Neural crest cell (in vitro differentiated cells): ENCODE measurements at places on chromosomes 7 and 10. TPM values are rescaled to one million over a fixed set of nuclear protein-coding genes. Genes with fewer than 3 reads are reported as not detected.

RBM20 gene
- total RNA-seq, result 0.58 and 0.61 TPM in 2 replicates

CPED1 gene
- 3.6 and 4.3 TPM in 2 replicates for total RNA-seq

PAX2 gene
- total RNA-seq, result 1.0 and 1.5 TPM in 2 replicates

AMPH gene
- 32.4 and 33.7 TPM in 2 replicates for total RNA-seq

A1CF gene
- total RNA-seq, result not detected in 2 replicates

GRCh38 chr10:70849582-70850016 is 33.9 kb downstream of the SGPL1 start:
- H3K4me3 ChIP-seq, result no peak overlapping the region
- no peaks in the 10 kb centered on the region for H3K4me1 ChIP-seq
- no peaks in the 10 kb centered on the region for H3K27me3 ChIP-seq
- H3K36me3 ChIP-seq, result peaks cover 2% of the 10 kb centered on the region
- H3K27ac ChIP-seq, result no peak overlapping the region

FAM25C gene
- total RNA-seq, result not detected in 2 replicates

DNA sequence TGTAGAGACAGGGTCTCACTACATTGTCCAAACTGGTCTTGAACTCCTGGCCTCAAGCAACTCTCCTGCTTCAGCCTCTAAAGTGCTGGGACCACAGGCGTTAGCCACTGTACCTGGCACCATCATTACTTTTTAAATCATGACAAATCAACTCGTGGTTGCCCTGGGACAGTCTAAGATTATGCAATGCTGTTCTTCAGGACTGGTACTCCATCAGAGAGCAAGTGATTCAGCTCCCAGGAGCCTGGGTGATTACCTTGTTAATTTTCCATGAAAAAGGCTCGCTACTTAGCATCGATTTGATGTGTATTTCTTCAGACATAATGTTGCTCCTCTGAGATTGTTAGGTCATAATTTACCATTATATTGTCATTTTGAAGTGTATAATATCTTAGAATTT is 158.9 kb upstream of the STEAP4 start:
- no peak overlapping the region for H3K27ac ChIP-seq
- no peak overlapping the region for H3K4me3 ChIP-seq
- H3K27me3 ChIP-seq, result no peaks in the 10 kb centered on the region
- no peak for DNase-seq
- no peaks in the 10 kb centered on the region for H3K36me3 ChIP-seq

CPA4 gene
- total RNA-seq, result 0.41 and 0.72 TPM in 2 replicates

DNA sequence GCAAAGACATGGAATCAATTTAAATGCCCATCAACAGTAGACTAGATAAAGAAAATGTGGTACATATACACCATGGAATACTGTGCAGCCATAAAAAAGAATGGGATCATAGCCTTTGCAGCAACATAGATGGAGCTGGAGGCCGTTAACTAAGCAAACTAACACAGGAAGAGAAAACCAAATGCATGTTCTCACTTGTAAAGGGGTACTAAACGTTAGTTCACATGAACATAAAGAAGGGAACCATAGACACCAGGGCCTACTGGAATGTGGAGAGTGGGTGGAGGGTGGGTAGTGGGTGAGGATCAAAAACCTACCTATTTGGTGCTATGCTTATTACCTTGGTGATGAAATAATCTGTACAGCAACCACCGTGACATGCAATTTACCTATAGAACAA is 78.4 kb upstream of the GSDME start:
- H3K27me3 ChIP-seq, result no peaks in the 10 kb centered on the region
- no peaks in the 10 kb centered on the region for H3K4me1 ChIP-seq
- no peak for DNase-seq
- H3K4me3 ChIP-seq, result no peak overlapping the region
- no peak overlapping the region for H3K27ac ChIP-seq

DNA sequence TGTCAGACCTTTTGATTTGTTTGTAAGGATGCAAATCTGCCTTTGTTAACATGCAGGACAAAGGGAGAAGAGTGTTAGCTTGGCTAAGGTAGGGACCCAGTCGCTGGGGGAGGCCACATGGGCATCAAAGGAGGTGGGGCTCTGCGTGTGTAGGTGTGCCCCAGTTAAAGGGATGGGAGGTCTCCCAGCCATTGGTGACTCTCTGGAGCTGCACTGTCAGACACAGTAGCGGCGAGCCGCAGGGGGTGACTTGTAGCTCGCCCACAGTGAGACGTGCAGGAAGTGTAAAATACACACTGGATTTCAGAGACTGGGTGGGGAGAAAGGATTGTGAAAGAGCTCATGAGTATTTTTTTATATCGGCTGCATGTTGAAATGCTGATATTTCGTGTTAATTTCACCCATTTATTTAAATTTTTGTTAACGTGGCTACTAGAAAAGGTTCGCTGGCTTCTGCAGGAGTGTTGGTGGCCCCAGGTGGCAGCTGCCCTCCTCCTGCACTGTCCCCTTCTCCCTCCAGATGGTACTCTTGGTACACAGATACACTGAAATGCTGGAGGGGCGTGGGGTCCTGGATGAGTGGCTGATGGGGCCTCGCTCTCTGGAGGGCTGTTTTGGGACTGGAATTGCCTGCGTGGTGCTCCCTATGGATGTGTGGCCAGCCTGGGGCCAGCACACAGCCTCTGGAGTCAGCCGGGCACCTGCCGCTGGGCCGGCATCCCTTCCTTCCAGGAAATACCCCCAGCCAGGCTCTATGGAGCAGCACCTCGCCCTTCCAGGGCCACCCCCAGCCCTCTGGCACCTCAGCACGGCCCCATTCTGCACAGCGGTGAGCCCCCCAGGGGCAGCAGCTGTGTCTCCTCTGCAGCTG is 59.2 kb downstream of the LHPP start:
- no peaks in the 10 kb centered on the region for H3K36me3 ChIP-seq
- peak overlapping the region; percentile 67 for H3K27ac ChIP-seq
- H3K27me3 ChIP-seq, result no peaks in the 10 kb centered on the region
- H3K4me1 ChIP-seq, result peaks cover 26% of the 10 kb centered on the region

DNA sequence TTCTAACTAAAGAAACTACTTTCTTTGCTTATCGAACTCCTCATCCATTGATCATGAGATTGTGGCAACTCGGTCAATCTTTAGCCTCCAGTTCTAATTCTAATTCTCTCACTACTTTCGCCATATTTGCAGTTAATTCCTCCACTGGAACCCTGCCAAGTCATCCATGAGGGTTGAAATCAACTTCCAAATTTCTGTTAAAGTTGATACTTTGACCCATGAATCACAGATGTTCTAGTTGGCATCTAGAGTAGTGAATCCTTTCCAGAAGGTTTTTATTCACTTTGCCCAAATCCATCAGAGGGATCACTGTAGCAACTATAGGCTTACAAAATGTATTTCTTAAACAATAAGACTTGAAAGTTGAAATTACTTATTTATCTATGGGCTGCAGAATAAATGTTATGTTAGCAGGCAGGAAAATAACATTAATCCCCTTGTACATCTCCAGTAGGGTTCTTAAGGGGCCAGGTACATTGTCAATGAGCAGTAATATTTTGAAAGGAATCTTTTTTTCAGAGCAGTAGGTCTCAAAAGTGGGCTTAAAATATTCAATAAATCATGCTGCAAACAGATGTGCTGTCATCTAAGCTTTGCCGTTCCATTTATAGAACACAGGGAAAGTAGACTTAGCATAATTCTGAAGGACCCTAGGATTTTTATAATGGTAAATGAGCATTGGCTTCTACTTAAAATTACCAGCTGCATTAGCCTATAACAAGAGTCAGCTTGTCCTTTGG is 39.4 kb downstream of the CCDC71L start:
- no peaks in the 10 kb centered on the region for H3K4me1 ChIP-seq
- H3K36me3 ChIP-seq, result no peaks in the 10 kb centered on the region
- DNase-seq, result no peak
- no peaks in the 10 kb centered on the region for H3K27me3 ChIP-seq
- no peak overlapping the region for H3K4me3 ChIP-seq
- H3K27ac ChIP-seq, result no peak overlapping the region

DNA sequence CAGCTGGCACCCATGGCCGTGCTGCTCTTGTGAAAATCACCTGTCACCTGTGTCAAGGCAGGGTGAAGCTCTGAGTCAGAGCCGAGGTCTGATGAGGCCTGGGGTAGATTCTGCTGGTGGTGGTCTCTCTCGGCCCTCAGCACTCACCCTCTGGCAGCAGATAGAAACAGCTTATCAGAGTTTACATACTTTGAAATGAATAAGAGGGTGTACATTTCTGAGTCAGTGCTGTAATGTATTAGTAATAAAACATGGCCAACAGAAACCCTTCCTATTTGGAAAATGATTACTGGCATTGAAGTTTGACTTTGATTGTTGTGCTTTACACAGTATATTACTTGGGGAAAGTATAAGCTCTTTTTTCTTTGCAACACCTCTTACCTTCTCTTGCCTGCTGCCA is 228.8 kb downstream of the SNX10 start:
- no peaks in the 10 kb centered on the region for H3K27me3 ChIP-seq
- H3K4me1 ChIP-seq, result no peaks in the 10 kb centered on the region
- H3K27ac ChIP-seq, result no peak overlapping the region
- H3K4me3 ChIP-seq, result no peak overlapping the region

GRCh38 chr7:123580406-123581161 is 21.0 kb upstream of the ASB15 start:
- no peak overlapping the region for H3K4me3 ChIP-seq
- no peaks in the 10 kb centered on the region for H3K36me3 ChIP-seq
- DNase-seq, result no peak
- no peak overlapping the region for H3K27ac ChIP-seq
- H3K27me3 ChIP-seq, result peaks cover 5% of the 10 kb centered on the region

DNA sequence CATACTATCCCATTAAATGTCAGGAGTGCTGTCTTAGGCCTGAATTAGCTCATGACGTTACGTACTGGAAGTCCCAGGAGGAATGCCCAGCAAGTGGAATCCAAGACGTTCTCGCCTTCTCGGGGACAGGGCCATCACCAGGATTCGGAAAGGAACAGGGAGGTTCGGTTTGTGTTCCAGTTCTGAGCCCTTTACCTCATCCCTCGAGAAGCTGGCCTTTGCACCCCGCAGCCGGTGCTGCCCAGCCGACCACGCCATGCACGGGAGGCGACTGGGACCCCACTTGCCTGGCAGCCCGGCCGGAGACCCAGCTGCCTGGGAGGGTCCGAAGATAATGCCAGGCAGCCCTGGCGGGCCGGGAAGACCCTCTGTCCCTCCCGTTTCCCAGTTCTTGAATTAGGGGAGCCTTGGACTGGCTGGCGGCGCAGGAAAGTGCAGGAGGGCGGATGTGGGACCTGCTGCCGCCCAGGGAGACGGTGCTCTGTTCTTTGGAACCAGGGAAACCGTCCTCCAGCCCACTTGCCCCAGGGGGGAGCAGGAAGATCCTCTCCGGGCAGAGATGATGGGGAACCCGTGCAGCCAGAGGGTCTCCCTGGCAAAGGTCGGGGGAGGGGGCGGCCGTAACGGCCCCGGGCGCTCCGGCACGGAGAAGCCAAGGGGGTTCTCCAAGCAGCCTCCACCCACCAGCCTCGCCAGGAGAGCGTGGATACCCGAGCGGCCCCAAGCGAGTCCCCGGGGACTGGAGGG is 671 bp upstream of the CHST3 start:
- peaks cover 6% of the 10 kb centered on the region for H3K36me3 ChIP-seq
- H3K27ac ChIP-seq, result no peak overlapping the region
- DNase-seq, result no peak
- peaks cover 36% of the 10 kb centered on the region for H3K4me1 ChIP-seq
- H3K4me3 ChIP-seq, result peak overlapping the region; percentile 86

CD36 gene
- 0.23 and 0.40 TPM in 2 replicates for total RNA-seq

- no peaks in the 10 kb centered on the region for H3K27me3 ChIP-seq
- peaks cover 7% of the 10 kb centered on the region for H3K36me3 ChIP-seq
- H3K4me1 ChIP-seq, result no peaks in the 10 kb centered on the region
- no peak overlapping the region for H3K27ac ChIP-seq
These were observed 28.4 kb upstream of the PTPRN2 start for GRCh38 chr7:158616050-158616449.

- H3K36me3 ChIP-seq, result peaks cover 6% of the 10 kb centered on the region
- H3K27me3 ChIP-seq, result no peaks in the 10 kb centered on the region
- DNase-seq, result no peak
- no peaks in the 10 kb centered on the region for H3K4me1 ChIP-seq
- H3K27ac ChIP-seq, result no peak overlapping the region
- no peak overlapping the region for H3K4me3 ChIP-seq
These were observed 9.7 kb downstream of the DPYSL4 start for GRCh38 chr10:132196178-132197113.

SLIT1 gene
- 9.7 and 10.6 TPM in 2 replicates for total RNA-seq

DNA sequence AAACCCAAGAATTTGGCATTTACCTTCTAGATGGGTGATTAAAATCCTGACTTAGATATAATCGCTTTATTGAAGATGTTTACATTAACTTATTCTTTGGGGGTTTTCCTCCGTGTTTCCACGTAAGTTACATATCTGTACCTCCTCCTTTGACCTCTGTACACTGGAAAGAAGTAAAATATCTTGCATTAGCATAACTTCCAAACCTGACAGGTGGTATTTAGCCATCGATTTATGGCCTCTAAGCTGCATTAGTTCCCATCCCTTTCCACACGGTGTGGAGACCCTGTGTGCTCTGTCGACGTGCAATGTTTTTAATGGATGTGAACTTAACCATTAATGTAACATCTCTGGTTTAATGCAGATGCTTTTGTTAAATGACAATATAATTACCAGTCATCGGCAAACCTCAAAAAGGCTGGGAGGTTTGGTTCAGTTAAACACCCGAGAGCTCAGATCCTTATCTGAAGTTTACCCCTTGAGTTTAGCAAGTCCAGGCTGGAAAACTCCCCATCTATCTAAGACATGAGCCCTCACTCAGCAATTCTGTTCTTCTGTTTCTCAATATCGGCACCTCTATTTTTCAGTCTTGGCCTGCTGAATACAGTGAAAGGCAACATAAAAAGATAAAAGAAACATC is 295.2 kb downstream of the GATA3 start:
- H3K4me3 ChIP-seq, result no peak overlapping the region
- peaks cover 25% of the 10 kb centered on the region for H3K27me3 ChIP-seq
- H3K4me1 ChIP-seq, result no peaks in the 10 kb centered on the region
- no peak overlapping the region for H3K27ac ChIP-seq
- no peaks in the 10 kb centered on the region for H3K36me3 ChIP-seq

GRCh38 chr7:125459038-125459437 is 529.4 kb upstream of the POT1 start:
- peaks cover 4% of the 10 kb centered on the region for H3K36me3 ChIP-seq
- H3K27me3 ChIP-seq, result no peaks in the 10 kb centered on the region
- DNase-seq, result no peak
- no peaks in the 10 kb centered on the region for H3K4me1 ChIP-seq
- no peak overlapping the region for H3K4me3 ChIP-seq

CPVL gene
- total RNA-seq, result 31.3 and 32.9 TPM in 2 replicates

GRCh38 chr10:11683529-11684320 is 58.5 kb upstream of the ECHDC3 start:
- DNase-seq, result no peak
- no peaks in the 10 kb centered on the region for H3K27me3 ChIP-seq
- H3K27ac ChIP-seq, result peak overlapping the region; percentile 5
